Stimulated activated CD4-positive, alpha-beta T cell treated with anti-CD3 and anti-CD28 coated beads, Interleukin-15, amount 100 ng/mL, for 1 hour (primary cell): ENCODE measurements at places on chromosomes 12 and 14.

DNA sequence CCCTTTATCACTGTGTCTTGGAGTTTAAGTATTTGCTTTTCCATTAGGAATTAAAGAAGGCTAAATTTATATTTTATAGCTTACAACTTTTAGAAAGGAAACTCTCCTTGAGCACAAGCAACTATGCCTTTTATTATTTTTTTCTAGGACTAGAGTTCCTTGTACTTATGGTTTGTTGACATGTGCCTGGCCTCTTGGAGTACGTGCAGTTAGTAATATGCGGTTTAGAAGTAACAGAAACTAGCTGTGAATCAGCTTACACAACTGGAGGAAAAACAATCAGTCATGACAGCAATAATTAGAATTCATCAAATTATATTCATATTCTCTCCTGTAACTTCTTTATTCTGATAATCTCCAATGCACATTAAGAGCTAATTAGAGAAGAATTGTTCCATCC is 428.7 kb downstream of the AEBP2 start:
- DNase-seq: no peak

- DNase-seq: no peak
These were observed 450.4 kb downstream of the LRFN5 start for GRCh38 chr14:42057111-42057510.

GRCh38 chr12:126535971-126536370 is 1470.7 kb downstream of the AACS start:
- DNase-seq: no peak

DNA sequence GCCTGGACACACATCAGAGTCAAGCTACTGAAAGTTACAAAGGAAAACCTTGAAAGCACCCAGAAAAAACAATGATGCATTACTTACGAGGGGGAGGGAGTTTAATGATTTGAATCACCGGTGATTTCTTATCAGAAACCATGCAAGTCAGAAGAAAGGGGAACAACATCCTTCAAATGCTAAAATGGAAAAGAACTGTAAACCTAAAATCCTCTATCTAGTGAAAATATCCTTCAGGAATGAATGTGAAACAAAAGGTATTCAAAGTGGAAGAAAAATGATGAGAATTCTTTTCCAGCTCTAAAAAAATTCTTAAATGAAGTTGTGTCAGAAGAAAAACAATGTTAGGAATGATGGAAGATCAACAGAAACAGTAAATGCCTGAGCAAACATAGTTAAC is 16.8 kb downstream of the SCAF11 start:
- no peak for DNase-seq

DNA sequence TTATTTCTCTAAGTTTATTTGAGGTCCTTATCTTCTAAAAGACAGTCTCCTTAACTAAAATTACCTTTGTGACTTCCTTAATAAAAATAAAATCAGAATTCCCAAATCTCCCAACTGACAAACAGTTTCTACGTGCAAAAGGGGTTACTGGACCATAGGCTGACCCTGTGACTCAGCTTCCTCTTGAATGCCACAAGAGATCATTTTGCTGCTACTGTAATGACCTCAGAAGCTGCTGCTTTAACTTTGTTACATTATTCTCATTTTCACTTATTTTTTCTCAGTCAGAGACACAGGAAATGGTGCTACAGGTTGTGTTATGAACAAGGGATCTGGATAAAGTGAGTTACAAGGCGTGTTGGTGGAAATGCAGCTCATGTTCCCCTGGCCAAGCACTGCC is 132.2 kb upstream of the TMTC2 start:
- DNase-seq: no peak

DNA sequence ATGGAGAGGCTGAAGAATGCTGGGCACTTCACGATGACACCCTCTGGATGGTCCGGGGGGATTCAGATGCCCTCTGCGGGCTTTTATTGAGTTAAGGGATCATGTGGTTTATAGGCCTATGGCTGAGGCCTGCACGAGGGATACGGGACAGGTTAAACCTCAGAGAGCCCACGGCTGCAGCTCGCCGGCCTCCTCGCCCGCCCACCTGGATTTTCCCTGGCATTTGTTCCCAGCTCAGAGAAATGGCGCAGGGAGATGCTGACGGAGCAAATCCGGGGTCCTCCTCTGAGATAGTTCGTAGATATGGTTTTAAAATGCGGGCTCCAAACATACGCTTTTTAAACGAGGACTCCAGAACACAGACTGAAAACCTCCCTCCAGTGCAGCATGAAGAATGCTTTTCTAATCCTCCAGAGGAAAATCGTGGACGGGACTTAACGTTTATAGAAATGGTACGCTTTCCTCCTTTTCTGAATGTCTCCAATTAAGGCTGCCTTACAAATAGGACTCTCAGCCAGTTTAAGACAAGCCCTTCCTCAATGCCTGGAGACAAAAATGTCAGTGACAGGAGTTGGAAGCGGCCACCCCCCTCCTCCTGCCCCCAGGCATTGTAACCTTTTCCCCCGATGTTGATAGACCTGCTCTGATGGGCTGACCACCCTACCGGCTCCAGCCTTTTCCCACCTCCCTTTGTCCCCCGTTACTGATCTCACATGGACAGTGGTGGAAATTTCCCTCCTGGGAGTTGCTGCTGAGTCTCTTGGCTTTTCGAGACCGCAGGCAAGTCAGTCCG is 16.6 kb downstream of the CCND2 start:
- DNase-seq: no peak

DNA sequence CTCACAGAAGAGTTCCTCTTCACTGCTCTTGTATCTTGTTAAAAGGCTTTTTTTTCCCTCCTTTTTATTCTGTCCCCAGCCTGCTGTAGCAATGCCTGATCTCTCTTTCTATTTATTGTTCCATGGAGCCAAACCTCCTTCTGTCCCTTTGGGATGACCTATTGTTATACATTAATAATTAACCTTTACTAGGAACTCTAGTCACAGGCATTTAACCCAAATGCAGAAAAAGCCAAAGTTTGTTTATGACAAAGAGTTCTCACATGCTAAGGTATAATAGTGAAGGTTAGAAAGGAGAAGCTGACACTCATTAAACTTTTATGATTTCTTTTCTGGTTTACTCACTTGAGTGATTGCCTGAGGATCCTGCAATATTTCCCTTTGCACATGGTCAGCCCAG is 535.8 kb downstream of the NRXN3 start:
- DNase-seq: no peak

DNA sequence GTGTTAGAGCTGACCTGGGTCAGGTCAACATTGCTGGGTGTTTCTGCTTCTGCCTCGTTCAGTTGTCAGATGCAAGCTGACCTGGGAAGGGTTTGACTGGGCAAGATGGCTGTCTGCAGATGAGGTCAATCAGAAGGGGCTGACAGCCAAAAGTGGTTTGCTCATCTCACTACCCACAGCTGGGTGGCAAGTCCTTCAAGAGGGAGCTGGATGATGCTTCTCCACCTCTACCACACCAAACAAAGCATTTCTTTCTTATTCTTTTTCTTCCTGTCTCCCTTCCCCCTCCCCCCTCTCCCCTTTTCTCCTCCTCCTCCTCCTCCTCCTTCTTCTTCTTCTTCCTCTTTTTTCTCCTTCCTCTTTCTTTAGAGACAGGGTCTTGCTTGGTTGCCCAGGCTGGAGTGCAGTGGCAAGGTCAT is 268.2 kb upstream of the PLEKHG7 start:
- DNase-seq: no peak

- peak; percentile 88 for DNase-seq
These were observed at the start of gene C1QL4 for GRCh38 chr12:49336645-49337584. Gene C1QL4, minus strand, starts transcription at chr12:49337188. Its CDS starts 711 bp downstream, at chr12:49336477.

DNA sequence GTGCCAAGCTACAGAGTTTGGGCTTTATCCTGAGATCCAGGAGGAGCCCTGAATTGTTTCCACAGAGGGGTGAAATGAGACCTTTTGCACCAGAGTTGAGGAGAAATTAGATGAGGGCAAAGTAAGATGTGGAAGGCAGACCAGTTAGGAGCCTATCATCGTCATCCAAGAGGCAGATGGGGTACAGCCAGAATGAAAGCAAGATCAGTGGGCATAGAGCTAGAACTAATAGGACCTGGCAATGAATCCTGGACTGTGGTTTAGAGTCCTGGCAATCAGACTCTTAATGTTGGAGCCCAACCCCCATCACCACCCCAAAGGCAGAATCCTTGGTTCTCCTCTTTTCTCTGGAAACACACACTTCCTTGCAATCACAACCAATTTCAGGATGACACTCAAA is 166.6 kb upstream of the HMGA2 start:
- DNase-seq: no peak

- no peak for DNase-seq
These were observed 6.6 kb downstream of the CAPRIN2 start for GRCh38 chr12:30748147-30748546.

DNA sequence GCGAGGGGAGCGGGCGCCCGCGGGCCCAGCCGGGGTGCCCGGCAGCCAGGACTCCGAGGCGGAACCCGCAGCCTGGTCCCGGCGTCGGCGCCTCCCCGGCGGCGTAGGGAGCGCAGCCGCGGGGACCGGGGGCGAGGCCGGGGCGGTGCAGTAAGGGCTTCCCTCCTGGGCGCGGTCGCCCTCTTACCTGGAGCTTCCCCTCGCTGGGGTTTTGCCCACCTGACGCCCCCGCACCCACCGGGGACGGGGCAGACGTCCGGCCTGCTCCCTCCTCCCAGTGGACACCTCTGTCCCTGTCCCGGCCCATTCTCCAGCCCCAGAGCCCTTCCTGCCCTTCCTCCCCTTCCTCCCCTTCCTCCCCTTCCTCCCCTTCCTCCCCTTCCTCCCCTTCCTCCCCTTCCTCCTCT is 413 bp upstream of the TUBA1C start:
- DNase-seq: peak; percentile 16

DNA sequence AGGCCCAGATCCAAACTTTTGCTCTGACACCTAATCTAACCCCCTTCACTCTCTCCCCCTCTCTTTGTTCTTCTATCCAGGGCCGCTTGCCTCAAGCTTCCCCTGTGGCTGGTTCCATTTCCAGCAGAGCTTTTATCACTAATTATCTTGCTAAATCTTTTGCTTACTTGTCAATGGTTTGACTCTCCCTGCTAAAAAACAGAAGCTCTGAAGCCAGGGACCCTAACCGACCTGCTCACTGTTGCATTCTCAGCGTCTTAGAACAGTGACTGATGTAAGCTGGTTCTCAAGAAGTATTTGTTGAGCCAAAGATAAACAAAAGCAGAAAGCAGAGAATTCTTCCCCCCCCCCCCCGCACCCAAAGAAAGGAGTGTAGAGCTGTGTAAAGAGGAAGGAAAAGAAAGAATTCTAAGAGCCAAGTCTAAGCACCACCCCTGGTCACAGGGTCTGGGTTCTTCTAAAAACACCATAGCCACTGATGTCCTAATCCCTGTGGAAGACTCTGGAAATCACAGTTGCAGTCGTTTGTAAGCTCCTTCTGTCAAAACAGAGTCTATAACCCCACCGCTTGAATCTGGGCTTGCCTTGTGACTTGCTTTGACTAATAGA is 385.8 kb downstream of the MED13L start:
- DNase-seq: no peak

DNA sequence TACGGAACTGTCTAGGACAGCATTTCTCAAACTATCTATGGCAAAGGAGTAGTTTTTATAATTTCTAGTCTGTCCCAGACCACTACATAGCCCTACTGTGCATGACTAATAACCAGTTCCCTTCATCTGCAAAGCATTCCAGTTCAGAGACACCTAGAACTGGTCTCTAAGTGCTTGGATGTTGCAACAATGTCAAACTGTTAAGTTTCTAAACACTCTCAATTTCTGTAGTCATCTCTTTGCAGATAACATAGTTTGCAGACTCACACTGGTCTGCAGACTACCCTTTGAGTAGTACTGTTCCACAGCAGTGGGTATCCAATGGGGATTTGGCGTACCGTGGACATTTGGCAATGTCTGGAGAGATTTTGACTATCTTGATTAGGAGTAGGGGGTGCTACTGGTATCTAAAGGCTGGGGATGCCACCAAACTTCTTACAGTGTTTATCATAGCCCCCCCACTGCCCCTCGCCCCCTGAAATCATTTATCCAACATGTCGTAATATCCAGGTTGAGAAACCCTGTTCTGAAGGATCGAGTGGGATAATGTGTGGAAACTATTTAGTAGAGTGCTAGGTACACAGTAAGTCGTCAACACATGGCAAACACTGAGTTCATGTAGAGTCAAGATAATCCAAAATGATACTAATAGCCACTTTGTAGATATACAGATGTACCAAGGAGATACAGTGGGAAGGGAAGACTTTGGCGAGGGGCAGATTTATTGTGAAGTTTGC is 1.7 kb downstream of the C12orf76 start:
- DNase-seq: no peak

- DNase-seq: no peak
These were observed 15.5 kb upstream of the TMEM233 start for GRCh38 chr12:119578112-119578511.

- no peak for DNase-seq
These were observed 629.0 kb downstream of the MED13L start for GRCh38 chr12:115648463-115648862.

DNA sequence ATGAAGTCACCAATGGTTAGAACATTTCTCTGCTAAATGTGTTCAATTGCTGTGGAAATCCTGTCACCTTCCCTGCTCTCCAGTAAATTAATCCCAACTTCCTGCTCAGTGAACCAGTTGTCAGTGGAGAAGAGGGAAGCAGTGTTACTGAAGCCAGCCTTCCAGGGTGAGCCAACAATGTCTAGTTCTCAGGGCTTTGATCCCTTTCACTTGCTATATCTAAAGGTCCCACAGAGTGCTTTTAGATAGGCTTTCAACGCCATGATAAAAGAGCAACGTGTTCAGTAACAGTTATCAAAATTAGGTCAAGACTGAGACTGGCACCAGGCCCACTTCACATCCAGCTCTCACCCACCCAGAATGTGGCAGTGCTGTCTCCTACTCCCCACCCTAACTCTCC is 139.7 kb downstream of the KCNH5 start:
- DNase-seq: no peak

- no peak for DNase-seq
These were observed 249.9 kb downstream of the AEBP2 start for GRCh38 chr12:19689226-19689625.

DNA sequence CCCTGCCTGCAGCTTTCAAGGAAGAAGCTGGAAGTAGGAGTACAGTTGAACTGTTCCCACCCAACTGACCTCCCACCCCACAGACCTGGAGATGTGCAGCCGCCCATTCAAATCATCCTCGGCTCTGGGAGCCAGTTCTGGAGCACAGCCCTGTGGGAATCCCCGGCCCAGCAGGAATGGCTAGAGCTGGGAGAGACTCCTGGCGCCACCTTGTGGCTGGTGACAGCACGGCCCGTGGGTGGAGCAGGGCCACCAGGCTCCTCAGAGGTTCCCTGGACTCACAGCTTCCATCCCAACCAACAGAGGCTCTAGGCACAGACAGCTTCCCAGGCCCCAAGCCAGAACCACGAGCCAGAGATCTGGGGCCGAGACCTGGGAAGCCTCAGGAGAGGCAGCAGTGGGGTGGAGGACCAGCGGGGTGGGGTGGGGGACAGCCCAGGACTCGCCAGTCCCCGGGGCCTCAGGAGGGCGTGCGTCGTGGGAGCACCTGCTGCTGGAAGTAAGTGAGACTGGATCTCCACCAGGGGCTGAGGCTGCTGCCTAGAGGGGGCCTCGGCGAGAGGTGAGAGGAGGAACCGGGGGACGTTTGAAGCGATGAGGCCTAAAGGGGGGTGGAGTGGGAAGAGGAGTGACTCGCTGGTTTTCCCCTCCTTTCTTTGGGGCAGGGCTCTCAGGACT is 43.4 kb downstream of the RNF34 start:
- DNase-seq: peak; percentile 29
